ENCODE measurements at places on chromosomes 11 and 22.

DNA sequence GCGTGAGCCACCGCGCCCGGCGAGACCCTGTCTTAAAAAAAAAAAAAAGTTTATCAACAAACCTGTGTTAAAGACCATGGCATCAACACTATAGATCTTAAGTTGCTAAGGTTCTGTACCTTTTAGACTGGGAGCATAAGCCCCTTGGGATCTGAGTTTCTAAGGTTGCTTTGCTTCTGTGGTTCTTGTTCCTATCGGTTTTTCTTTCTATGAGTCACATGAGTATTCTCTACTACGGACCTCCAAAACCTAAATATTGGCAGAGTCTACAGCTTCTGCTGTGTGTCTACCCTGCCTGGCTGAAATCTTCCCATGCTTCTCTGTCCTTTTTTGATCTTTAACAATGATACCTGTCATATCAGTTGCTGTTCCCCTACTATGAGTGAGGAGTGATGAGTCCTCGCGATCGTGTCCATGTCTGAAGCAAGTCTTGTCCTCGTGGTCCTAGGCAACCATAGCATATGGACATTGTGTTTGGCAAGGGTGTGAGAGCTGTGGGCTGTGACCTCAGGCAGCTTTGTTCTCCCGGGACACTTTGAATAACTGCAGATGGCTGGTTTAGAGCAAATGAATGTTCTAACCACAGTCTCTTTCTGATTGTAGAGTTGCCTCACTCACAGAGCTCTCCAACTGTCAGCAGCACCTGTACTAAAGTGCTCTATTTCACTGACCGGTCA, 9.0 kb upstream of the DLAT start:
- no peak for DNase-seq

GRCh38 chr11:121755906-121756305, 303.1 kb upstream of the SORL1-AS1 start:
- DNase-seq: no peak

- no peak for DNase-seq
Measured at GRCh38 chr11:123505546-123506299, 75.7 kb downstream of the GRAMD1B start.

GRCh38 chr11:15107730-15108515, 6.8 kb upstream of the INSC start:
- DNase-seq: no peak

DNA sequence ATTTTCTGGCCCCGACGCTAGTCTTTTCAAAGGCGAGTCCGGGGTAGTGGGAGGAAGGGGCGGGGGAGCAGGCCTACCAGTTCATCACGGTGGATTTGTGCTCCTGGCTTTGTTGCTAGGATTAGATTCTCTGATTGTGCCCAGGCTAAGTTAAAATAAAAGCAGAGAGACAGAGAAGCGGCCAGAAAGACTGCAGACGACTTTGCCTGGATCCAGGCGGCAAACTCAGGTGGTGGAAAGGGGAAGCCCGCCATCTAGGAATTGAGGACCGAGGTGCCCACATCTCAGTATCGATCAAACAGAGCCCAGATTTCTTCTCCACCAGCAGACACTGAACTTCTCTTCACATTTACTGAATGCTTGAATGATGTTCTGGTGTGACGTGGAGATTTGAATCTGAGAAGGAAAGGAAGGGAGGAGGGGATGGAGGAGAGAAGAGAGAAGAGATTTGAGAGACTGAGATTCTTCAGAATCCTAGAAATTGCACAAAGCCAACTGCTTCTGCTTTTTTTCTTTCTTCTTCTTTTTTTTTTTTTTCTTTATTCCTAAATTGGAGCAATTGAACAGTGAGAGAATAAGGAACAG, 2.7 kb downstream of the FAT3 start:
- DNase-seq: no peak

GRCh38 chr11:2881076-2881980, 4.2 kb downstream of the CDKN1C start:
- no peak for DNase-seq

DNA sequence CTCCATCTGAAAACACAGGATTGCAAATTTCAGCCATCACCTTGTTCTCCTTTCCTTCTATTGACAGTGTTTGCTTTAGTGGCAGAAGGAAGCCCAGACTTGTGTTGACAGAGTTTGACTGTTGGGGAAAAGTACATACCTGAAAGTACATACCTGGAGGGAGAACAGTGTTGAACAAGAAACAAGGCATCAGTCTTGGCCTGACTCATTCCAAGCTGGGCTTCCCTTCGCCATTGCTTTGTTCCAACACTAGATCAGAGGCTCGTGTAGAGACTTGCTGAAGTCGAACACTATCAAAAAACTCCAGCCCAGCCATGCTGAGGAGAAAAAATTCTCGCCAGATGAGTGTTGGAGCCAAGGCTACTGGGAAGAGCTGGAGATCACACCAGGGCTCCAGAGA, 133.4 kb downstream of the BBOX1 start:
- DNase-seq: no peak

DNA sequence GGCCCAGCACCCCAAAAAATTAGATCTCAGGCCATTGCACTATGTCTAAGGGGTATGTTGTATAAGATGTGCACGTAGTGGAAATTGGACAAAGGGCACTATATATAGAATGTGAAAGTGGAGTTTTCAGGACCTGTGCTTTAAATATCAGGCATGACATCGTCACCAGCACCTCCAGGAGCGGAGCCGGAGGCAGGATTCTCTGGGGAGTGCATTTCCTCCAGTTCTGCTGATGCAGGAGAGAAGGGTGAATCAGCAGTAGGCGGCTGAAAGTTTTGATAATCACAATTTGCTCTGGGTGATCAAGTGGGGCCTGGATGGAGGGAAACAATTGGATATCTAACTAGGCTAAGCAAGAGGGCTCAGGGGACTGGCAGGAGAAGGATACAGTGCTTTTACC, 69.1 kb upstream of the NTM start:
- no peak for DNase-seq
